ENCODE measurements at places on chromosomes 16 and 17.

DNA sequence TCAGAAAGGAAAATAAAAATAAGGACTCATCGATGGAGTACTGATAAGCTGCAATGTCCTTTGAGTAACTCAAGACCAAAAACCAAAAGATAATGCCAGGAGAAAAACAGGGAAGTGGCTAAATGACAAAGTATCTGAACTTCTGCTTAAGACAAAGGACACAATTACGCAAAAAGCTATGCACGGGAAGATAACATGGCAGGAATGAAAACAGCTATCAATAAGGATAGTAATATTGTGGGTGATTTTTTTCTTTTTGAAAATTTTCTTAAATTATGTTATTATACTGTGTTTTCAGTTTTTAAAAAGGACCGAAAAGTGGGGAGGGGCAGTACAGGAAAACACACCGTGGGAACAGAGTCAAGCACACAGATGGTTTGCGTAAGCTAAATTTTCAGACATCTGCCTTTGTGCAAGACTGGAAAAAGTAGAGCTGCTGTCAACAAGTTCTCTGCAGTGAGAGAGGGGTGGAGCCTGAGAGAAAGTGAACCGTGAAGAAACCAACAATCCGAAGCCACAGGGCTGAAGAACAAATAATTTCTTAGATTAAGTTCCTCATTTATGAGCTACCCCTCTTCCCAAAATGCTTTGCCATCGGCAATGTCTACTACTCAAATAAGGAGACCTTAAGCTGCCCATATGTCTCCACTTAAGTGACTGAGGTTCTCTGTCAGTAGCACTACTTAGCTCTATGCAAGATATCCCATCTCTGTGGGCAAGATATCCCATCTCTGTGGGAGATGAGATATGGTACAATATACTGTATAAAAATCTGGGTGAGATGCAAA lies 99.9 kb upstream of the CORO6 start:
- DNase-seq: no peak

GRCh38 chr16:9170470-9170869 lies 79.0 kb downstream of the HAPSTR1 start:
- no peak for DNase-seq

- DNase-seq: no peak
Measured at GRCh38 chr16:52552643-52553042, 5.7 kb upstream of the TOX3 start.

DNA sequence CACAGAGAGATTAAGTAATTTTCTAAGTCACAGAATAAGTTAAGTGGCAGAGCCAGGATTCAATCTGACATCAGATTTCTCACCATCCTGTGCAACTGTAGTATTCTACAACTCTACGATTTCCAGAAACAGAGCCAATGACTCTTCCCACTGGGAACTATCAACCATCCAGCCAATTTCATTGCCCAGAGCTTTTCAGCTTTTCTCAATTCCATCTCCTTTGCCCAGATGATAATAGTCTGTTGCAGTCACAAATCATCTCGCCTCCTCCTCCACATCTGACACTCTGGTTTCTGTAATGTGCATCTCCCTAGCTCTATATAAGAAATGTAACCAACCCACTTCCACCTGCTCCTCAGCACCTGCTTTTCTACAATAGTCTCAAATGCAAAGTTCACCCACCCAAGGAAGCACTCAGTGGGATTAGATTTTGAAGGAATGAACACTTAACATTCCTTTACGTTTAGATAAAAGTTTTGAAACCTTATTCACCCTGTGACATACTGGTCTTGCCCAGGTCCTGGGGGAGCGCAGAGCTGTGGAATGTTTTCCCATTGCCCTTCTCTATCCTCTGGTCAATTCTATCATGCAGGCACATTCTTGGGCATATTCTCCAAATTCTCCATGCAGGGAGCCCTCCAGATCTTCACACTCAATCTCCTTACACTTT lies 167.8 kb upstream of the ASIC2 start:
- DNase-seq: no peak

- DNase-seq: no peak
Measured at GRCh38 chr16:80969114-80969484, 37.6 kb downstream of the CMC2 start.

DNA sequence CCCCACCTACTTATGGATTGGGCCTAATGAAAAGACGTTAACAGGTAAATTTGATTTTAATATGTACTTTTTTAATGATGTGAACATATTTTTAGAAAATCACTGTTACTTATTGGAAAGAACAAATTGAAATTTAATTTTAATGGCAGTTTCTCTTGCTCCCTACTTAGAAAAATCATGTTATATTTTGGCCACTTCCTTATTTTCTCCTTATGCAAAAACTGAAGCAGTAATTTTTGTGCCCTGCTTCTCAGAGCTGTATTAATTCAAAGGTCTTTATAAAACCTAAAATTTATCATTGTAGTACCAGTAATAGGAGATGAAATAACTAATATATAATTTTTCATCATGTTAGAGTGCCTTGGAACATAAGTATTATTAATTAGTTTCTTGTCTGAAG lies 2.8 kb downstream of the ZPBP2 start:
- DNase-seq: no peak

DNA sequence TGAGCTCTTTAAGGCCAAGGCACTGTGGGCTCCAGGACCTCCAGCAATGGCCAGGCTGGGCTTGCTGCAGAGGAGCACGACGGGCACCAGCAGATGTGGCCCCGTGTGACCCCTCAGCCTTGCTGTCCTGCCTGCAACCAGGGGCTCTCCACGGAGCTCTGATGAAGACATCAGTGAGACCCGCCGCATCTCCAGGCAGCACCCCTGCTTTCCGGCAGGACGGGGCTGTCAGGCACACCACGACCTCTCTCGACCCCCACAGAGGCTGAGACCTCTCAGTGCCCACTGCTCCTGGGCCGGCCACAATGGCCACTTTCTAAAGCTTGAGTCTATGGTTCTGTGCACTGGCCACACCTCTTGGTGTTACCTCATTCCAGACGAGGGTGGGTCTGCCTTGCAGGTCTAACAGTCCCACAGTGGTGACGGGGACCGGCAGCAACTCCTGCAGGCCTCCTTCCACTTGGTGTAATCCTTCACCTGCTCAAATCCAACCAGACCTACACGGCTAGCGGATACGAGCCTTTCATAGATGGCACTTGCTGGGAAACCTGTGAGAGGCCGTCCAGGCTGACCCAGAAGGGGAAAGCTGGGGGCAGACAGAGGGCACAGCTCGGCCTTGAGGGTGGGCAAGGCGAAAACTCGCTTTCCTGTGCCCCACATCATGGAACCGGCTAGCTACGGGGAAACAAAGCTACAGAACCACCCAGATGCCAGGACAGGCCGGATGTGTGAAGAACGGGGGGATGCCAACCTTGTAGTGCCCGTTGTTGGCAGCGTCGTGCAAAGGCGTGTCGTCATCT lies 70.5 kb downstream of the ZNF778 start:
- no peak for DNase-seq

DNA sequence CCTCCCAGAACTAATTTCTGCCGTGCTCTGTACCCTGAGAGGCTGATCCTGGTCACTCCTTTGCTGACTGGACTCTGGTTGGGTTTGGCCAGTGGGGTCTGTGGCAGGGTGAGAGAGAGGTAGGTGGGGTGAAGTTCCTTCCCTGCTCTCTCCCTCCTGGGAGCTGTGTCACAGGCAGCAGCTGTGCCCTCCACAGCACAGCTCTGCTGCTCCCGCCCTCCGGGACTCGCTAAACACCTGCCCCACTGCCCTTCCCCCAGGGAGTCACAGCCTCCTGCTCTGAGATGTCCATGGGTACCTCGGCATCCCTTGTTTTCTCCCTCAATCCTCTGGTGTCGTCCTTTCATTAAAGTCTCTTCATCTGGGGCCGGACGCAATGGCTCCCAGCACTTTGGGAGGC lies 66.4 kb downstream of the SRCIN1 start:
- DNase-seq: no peak

GRCh38 chr17:16106161-16106891 lies 106.7 kb downstream of the TTC19 start:
- no peak for DNase-seq

- DNase-seq: no peak
Measured at GRCh38 chr17:79353016-79353415, 257.8 kb downstream of the RBFOX3 start.

- DNase-seq: no peak
Measured at GRCh38 chr16:10154389-10154788, 27.8 kb downstream of the GRIN2A start.

- no peak for DNase-seq
Measured at GRCh38 chr17:80322864-80323263, 62.2 kb downstream of the RNF213 start.

DNA sequence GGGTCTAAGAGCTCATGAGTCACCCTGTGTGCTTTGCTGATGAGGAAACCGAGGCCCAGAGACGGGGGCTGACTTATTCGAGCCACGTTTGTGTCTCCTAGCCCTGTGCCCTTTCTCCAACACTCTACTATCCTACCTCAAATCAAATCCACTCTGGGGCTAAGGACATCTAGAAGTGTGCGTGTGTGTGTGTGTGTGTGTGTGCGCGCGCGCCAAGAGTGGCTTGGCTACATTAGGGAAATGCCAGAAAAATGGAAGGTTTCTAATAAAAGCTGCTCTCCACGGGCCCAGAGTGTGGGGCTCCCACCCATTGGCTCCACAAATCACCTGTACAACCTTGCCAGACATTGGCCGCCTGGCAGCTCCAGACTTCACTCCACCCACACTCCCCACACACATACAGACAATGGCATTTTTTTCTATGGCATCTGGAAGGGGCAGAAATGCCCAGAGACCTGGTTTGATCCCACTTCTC lies 30.3 kb upstream of the PHOSPHO1 start:
- no peak for DNase-seq

GRCh38 chr16:85936816-85937215 lies 37.9 kb downstream of the IRF8 start:
- peak; percentile 64 for DNase-seq

DNA sequence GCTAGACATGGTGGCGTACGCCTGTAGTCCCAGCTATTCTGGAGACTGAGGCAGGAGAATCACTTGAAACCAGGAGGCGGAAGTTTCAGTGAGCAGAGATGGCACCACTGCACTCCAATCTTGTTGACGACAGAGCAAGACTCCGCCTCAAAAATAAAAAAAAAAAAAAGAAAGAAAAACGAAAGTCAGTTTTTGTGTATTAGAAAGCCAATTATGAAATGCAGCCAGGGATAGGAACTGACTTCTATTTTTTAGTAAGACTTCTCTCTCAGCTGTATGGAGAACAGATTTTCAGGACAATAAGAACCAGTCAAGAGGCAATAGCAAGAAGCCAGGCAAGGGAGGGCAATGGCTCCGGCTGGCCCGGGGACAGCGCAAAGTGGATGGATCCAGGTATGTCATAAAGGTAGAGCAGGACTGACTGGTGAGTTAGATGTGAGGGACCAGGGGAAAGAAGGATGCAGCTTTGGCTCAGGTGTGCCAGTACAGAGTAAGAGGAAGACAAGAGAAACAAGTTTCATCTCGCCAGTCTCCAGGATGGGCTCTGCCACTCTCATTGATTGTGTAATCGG lies 12.5 kb upstream of the CCL1 start:
- DNase-seq: no peak

- no peak for DNase-seq
Measured at GRCh38 chr16:11262915-11263314, 6.2 kb downstream of the TNP2 start.

GRCh38 chr17:78723001-78723796 lies 58.9 kb downstream of the CYTH1 start:
- no peak for DNase-seq

DNA sequence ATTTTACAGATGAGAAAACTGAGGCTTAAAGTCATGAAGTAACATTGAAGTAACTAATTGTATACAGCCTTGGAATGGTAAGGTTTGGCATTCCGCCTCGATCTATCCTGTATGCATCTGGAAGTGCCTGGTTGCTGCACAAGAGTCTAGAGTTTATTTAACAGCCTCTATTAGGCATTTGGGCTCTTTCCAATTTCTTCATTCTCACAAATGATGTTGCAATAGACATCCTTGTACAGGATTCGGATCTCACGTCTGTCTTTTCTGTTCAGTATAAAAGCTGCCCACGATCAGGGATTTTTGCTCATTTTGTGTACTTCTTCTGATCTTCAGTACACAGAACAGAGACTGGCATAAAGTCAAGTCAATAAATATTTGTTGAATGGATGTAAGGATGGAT lies 100.5 kb downstream of the AIPL1 start:
- DNase-seq: no peak

- DNase-seq: no peak
Measured at GRCh38 chr16:22098405-22099255, 6.3 kb downstream of the VWA3A start.

DNA sequence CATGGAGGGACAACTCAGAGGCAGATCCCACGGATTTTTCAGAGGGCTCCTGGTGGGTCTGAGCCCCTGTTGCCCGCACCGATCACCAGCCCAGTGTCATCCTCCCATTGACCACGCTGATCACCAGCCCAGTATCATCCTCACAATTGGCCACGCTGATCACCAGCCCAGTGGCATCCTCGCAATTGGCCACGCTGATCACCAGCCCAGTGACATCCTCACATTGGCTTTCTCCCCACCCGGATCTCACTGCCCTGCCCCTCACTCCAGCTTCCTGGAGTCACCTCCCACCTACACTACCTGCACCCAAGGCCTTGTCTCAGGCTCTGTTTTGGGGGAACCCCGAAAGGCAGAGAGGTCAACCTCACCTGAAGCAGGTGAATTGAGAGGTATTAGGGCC lies 358.2 kb upstream of the TNRC6C start:
- no peak for DNase-seq

DNA sequence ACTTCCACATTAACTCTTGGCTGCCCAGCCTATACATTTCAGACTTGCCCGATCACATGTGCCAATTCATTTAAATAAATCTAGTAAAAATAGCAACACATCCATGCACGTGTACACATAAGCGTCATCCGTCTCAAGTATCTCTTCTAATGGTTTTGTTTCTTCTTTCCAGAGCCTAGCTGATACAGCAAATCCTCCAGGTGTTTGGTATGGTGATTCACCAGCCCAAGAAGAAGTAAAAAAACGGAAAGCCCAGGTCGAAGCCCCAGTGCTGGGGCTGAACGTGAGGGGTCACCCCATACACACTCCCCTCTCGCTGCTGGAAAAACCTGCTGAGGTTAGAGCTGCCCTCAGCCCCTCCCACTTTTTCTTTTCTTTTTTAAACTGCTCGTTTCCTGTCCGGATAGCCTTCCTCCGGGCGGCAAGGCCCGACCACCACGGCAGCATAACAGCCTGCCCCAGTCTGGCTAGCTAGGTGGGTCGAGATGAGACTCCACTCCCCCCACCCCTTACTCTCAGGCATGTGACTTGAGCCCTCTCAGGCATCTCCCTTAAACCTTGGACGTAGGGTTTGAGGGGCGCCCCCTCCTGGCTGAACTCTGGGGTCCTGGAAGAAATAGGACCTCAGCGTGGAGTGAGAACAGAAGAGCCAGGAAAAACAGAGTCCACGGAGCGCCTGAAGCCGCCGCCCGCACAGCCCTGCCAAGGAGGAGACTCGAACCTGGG lies 13.9 kb upstream of the OR1F1 start:
- DNase-seq: peak; percentile 82

- DNase-seq: no peak
Measured at GRCh38 chr16:68274441-68274840, 10.1 kb downstream of the SLC7A6 start.

GRCh38 chr16:68444056-68444657 lies 4.2 kb downstream of the SMPD3 start:
- DNase-seq: no peak

- no peak for DNase-seq
Measured at GRCh38 chr16:48318630-48319029, 66.6 kb downstream of the SIAH1 start.

GRCh38 chr17:9016941-9017552 lies 4.3 kb upstream of the NTN1 start:
- DNase-seq: no peak
